ENCODE measurements at places on chromosomes 12 and 14.
A peak's percentile ranks its signal among the peaks of the same experiment; 100 is the strongest.

GRCh38 chr12:45915405-45915804, 75.0 kb downstream of the SCAF11 start:
- DNase-seq: peak; percentile 15

DNA sequence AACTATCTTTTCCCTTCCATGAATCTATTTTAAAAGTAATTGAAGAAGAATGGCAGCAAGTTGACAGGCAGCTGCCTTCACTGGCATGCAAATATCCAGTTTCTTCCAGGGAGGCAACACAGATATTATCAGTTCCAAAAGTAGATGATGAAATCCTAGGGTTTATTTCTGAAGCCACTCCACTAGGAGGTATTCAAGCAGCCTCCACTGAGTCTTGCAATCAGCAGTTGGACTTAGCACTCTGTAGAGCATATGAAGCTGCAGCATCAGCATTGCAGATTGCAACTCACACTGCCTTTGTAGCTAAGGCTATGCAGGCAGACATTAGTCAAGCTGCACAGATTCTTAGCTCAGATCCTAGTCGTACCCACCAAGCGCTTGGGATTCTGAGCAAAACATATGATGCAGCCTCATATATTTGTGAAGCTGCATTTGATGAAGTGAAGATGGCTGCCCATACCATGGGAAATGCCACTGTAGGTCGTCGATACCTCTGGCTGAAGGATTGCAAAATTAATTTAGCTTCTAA, 18.4 kb downstream of the TMPO start:
- peak; percentile 76 for DNase-seq

DNA sequence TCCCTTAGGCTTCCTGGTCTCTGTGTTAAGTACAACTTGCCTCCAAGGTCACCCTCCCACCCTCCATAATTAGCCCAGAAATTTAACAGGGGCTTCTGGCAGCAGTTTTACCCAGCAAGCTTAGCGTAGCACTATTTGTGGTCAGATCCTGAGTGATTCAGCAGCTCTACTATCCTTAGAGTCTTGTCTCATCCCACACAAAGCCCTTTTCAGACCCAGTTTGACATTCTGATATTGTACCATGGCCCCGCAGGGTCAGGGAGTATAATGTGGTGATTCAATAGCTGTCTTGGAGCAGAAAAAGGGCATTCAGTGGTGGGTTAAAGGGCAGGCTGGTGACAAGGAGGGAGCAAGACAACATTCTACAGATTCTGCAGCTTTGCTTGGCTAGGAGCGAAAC, 153.8 kb upstream of the DDHD1 start:
- DNase-seq: peak; percentile 3

DNA sequence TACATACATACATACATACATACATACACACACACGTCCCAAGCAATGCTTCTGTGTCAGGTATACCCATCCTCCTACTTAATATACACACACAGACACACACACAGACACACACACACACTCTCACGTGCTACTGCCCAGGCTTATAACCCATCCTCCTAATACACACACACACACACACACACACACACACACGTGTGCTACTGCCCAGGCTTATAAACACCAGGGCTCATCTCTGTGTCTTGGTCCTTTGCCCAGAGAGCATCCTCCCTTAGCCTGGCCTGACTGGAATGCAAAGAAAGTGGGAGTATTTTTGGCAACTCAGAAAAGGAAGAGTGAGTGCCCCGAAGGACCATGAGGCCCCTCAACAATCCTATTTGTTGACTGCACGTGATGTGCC, 129.0 kb downstream of the RBM19 start:
- peak; percentile 53 for DNase-seq

DNA sequence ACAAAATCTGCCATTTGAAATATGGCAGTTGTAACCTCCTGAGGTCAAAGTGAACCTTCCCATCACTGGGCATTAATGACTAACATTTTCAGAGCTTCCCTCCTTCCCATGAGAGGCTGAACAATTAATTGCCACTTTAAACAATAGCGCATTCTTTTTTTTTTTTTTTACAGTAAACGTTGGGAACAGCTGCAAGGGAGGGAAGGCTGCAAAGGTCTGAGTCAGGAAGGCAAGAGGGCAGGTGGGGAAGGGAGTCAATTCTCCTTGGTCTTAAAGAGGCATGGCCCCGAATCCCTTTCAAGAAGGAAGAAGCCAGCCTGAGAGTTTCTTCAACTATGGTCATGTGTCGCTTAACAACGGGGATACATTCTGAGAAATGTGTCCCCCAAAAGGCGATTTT, 41.0 kb upstream of the PLEKHG3 start:
- DNase-seq: no peak

- DNase-seq: no peak
These were observed 69.5 kb downstream of the ACSS3 start for GRCh38 chr12:81147292-81147919.

- DNase-seq: no peak
These were observed 138.9 kb upstream of the CCND2 start for GRCh38 chr12:4134448-4135263.

- peak; percentile 89 for DNase-seq
These were observed 58.1 kb upstream of the PCED1B start for GRCh38 chr12:47021298-47021697.

DNA sequence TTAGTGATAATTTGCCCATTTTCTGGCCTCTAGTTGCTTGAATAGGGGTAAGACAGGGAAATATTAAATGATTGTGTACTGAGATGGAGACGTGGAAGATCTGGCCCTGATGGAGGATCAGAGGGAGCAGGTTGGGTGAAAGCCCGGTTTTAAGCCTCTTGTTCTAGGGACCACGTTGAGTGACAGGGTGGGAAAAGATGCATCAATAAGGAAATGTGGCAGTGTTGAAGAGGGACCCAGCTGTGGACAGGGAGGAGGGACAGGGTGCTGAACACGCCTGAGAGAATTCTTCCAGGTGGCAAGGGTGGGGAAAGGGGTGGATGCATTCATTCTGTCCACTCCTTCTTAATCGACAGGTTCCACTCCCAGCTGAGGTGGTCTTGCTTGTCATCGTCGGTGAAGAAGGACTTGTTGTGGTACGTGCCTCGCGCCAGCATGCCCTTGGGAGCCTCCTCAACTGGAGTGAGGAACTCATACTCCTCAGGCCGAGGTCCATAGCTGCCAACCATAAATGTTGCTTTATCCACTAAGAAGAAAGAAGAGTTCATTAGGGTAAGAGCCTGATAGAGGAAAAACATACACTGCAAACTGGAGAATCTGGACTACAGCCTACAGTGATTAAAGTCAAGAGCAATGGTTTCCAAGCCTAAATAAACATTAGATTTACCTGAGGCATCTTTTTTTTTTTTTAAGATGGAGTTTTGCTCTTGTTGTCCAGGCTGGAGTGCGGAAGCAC, 4.0 kb upstream of the ERP27 start:
- no peak for DNase-seq

DNA sequence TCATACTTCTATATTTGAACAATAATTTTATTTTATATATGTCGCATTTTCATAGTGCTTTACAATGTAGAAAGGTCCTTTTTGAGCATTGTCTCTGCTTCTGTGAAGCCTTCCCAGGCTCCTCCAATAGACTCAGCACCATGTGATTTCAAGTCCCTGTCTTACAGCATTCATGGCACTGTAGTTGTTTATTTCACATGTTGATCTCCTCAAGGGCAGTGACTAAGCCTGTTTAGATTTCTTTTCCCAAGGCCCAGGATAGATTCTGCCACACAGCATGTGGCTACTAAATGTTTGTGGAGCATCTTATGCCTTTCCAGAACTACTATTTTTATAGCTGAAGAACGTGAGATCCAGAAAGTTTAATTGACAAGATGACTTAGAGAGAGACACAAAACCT, 391.7 kb downstream of the TMEM117 start:
- peak; percentile 14 for DNase-seq

DNA sequence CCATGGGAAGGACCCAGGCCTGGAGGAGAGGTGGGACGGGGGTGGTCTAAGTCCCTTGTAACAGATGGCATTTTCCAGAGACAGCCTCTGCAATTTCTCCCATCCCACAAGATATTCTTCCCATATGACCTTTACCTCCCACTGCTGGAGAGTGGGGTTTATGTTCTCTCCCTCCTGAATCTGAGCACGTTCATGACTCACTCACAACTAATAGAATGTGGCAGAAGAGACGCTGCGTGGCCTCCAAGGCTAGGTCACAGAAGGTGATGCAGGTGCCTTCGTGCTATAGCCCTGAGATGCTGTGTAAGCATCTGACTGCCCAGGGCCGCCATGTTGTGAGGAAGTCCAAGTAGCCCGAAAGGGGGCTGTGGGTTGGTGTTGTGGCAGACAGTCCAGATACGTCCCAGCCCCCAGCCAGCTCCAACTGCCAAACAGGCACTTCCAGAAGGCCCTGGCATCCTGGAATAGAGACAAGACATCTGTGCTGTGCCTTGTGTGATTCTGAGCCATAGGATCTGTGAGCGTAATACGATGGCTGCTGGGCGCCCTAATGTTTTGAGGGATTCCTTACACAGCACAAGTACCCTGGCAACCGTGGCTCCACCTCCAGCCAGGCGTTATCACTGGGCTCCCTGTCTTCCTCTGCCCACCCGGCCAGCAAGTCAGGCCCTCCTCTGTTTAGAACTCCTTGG, 56.1 kb upstream of the NCOR2 start:
- DNase-seq: no peak

DNA sequence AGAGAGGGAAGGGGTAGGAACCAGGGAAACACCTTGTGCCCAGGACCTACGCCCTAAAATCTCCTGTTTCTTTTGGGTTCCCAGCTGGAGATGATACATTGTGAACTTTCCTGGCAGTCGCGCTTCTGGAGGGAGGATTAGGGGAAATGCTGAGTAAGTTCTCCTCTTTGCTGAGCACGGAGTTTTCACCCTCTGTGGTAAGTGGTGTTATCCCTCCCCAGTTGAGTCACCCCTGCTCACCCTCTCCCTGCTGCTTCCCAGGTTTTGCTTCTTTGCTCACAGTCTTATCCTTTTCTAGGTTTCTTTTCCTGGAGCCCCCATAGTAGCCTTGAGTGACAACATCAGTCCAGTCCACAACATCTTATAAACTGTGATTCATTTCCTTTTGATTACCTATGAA, 789.1 kb downstream of the TMEM121 start:
- no peak for DNase-seq

DNA sequence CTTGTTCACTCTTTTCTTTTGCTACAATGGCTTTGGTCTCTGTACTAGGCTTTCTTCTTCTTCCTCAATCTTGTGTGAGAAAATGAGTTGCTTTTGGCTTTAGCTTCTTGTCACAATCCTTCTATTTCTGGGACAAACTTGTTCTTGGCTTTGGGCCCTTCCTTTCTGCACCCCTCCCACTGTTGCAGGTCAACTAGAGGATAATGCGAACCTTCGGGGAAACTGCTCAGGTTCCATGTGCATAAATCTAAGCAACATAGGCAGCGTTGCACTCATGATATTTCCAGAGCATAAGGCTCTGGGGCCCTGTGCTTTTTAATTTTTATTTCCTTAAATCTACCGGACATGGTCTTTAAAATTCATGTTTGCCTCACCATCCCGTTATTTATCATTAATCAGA, 89.8 kb upstream of the LRIG3 start:
- DNase-seq: no peak

DNA sequence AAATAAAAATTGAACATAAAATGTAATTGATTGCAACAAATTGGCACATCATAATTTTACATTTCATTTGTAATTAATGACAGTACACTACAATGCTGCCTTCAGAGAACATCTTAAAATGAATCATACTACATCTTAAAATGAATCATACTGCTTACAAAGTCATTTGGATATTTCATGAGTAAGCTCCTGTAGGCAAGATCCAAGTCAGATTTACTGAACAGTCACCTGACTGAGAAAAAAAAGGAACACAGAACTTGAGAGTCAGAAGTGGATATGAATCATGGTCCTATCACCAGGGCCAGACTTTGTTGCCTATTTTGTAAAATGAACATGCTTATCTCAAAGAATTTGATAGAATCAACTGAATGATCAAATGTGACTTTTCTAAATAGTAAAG, 32.7 kb upstream of the FBLN5 start:
- DNase-seq: peak; percentile 80

DNA sequence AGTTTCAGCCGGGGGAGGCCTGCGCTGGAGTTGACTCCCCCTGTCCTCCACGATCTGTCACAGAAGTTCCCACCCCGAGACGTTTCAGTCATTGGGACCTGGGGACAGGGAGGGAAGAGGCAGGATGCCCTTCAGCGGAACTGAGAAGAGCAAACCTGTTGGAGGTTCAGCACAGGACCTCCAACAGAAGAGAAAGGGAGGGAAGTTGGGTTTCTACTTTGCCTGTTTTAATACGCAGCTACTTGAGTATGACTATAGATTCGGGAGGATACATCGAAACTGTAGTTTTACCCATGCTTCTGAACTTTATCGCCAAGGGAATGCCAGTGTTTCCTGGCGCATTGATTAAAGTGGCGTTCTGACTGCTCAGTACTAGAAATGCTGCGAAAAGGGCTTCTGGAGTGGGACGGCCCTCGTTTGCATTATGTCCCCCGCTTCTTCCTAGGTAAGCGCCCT, 2.3 kb upstream of the DUSP6 start:
- no peak for DNase-seq

DNA sequence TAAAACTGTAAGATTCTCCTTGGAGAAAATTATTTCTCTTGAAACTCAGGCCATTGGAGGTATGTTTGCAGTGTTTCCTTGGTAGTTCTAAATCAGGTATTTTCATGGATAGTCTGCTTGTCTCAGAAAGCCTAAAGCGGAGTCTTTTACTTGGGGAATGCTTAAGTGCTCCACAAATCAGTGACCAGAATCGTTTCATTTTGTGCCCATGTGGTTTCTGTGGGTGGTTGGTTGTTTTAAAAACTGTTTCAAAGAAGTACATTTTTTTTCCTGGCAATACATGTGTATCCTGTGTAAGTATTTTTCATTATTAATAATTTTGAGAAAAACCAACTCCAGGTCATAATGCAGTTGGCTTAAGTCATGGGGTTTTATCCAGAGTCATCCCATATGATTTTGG, 33.6 kb downstream of the CCDC91 start:
- DNase-seq: no peak

- peak; percentile 47 for DNase-seq
These were observed 450.5 kb downstream of the TMEM117 start for GRCh38 chr12:44286336-44286735.

DNA sequence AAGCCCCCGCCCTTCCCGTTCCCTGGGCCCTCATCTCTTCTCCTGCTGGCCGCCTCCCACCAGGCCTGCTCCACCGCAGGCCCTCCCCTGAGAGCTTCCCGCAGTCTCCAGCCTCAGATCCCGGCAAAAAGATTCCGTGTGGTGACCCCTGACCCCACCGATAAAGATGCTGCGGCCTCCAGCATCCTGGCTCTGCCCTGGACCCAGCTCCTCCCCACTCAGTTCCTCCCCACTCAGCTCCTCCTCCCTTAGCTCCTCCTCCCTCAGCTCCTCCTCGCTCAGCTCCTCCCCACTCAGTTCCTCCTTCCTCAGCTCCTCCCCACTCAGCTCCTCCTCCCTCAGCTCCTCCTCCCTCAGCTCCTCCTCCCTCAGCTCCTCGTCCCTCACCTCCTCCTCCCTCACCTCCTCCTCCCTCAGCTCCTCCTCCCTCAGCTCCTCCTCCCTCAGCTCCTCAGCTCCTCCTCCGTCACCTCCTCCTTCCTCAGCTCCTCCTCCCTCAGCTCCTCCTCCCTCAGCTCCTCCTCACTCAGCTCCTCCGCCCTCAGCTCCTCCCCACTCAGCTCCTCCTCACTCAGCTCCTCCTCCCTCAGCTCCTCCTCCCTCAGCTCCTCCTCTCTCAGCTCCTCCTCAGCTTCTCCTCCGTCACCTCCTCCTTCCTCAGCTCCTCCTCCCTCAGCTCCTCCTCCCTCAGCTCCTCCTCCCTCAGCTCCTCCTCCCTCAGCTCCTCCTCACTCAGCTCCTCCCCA, 17.0 kb downstream of the NOC4L start:
- peak; percentile 21 for DNase-seq

GRCh38 chr12:113659416-113659815, 187.7 kb upstream of the LHX5 start:
- no peak for DNase-seq

GRCh38 chr12:80226576-80226975, 127.2 kb downstream of the OTOGL start:
- DNase-seq: peak; percentile 40
